CD4-positive, alpha-beta T cell treated with Interleukin-6 for 4 hours (primary cell): ENCODE measurements at places on chromosomes 12 and 14.

- peak; percentile 5 for DNase-seq
These were observed 3.7 kb downstream of the DHRS7 start for GRCh38 chr14:60161196-60162107.

DNA sequence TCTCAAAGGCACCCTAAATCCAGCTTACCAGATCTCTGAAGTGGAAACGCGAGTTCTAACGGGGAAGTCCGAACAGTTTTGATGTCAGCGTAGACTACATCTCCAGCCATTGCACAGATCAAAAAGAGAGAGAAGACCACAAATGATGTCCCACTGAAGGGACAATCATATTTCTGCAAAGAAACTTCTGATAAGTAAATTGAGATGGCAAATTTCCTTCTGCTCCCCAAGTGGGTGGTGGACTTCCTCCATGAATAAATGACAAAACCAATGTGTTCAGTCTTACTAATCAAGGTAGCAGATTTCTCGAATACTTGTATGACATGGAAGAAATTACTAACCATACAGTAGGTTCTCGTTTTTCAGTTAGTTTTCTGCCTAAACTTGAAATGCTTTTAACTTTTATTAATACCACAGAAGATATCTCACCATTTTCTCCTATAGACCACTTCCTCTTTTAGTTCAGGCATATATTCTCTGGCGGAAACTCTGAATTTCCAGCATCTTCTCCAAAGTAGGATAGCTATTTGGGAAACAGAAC is at the start of gene CLECL1:
Gene CLECL1 (minus strand): TSS at position 177 of the 541 bp plus-strand sequence.
- no peak for DNase-seq

- DNase-seq, result no peak
These were observed 17.1 kb upstream of the SAMD4A start for GRCh38 chr14:54549862-54550261.

- DNase-seq, result no peak
These were observed at the start of gene SYNDIG1L for GRCh38 chr14:74426202-74426582. TSS of gene SYNDIG1L (minus strand) at chr14:74426210. CDS start at chr14:74409744, 16,466 bp downstream.

DNA sequence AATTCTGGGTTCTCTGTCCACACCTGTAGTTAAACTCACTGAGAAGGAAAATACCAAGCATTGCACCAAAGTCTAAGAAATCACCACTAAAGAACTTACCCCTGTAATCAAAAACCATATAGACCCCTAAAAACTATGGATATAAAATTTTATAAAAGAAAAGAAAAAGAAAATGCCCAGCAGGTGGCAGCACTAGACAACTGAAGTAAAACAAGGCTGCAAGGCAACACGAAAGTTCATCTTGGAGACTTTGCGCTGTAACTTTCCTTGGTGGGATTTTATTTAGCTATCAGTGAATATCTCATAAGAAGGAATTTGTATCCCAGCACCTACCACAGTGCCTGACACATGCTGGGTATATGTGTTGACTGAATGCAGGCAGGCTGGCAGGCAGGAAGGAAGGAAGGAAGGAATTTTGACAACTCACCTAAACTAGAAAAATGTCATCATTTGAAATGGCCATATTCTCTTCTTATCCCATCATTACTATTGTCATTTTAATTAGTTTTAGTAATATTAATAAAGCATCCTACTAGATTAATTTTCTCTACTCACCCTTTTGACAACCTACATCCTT is 68.2 kb upstream of the ETV6 start:
- peak; percentile 83 for DNase-seq

DNA sequence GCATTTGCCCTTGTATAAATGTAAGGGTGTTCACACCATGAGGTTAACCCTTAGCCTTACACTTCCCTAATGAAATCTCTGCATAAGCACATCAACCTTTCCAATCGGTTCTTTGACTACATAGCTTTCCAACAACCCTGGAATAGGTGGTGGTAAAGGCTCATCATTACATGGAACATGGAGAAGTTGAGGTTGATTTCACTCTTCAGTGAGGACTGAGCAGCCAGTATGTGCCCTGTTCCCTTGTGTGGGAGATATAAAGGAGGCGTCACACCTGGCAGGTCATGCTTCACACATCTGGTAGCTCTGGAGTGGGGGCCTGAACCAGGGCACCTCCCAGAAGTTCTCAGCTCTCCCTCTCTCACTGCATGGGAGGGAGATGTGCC is 21.7 kb upstream of the JPH4 start:
- DNase-seq, result no peak

- DNase-seq, result no peak
These were observed 4.2 kb upstream of the HRK start for GRCh38 chr12:116885491-116885890.

- DNase-seq, result no peak
These were observed 227.1 kb upstream of the FKBP4 start for GRCh38 chr12:2567711-2568110.

DNA sequence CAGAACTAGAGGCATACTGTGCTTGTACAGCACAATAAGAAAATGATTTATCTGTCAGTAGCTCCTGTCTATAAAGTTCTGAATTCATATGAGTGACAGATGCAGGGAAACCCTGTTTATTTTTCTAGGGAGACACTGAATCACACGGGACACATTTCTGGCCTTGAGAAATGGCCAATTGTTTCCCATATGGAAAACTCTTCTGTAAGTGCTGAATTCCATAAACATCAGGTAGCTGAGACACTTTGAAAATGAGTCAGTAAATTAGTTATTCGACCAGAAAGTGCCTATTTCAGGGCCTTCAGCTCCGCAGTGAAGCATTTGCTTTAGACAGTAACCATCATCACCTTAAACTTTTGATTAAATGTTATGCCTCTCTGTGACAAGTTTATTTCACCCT is 184.4 kb downstream of the TMEM132D start:
- DNase-seq, result no peak

GRCh38 chr12:70267550-70267949 is 24.3 kb downstream of the CNOT2 start:
- DNase-seq, result no peak

DNA sequence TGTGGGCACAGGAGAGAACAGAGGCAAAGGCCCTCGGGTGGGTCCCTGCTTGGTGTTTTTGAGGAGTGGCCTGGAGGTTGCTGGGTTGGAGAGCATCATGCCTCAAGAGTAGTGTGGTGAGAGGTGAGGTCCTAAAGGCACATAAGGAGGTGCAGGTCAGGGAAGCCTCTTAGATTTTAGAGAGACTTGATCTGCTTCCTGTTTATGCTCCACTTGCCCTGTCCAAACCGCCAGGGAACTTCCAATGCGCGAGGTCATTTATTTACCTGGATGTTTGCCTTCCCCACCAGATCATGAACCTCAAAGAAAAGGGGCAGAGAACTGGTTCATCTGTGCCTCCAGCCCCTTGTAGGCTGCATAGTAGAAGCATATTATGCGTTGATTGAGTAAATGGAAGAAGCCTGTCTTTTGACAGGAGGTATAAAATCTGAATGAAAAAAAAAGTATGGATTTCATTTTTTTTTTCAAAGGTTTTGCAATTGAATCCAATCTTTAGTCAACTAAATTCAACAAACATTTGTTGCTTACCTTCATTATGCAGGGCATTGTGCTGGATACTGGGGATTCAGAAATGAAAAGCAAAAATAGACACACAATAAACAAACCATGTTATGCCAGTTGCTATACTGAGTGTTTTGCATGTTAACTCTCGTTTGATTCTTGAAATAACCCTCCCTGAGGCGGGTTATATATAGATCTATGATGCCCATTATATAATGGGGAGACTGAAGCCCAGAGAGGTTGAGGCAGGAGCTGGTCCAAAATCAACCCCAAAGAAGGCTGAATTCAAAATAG is 485.2 kb downstream of the VRK1 start:
- DNase-seq, result no peak

GRCh38 chr12:110885152-110885840 is 35.1 kb downstream of the MYL2 start:
- no peak for DNase-seq

DNA sequence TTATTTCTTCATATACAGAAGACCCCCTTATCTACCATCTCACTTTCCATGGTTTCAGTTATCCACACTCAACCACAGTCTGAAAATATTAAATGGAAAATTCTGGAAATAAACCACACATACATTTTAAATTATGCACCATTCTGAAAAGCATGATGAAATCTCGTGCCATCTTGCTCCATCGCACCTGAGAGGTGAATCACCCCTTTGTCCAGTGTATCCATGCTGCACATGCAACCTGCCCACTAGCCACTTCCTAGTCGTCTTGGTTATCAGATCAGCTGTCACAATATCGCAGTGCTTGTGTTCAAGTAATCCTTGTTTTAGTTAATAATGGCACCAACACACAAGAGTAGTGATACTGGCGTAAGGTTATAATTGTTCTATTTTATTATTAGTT is 145.7 kb downstream of the C12orf42 start:
- no peak for DNase-seq

GRCh38 chr12:52434081-52434733 is at the start of gene KRT75:
TSS of gene KRT75 (minus strand) at chr12:52434371. CDS start at chr12:52434304, 67 bp downstream.
- no peak for DNase-seq

- no peak for DNase-seq
These were observed 245.9 kb upstream of the ARID2 start for GRCh38 chr12:45483571-45483970.

- no peak for DNase-seq
These were observed 9.8 kb downstream of the ZNF385A start for GRCh38 chr12:54374562-54375258.

GRCh38 chr14:36479344-36479743 is 40.7 kb downstream of the NKX2-1 start:
- DNase-seq, result no peak

- no peak for DNase-seq
These were observed 27.5 kb downstream of the BCAT1 start for GRCh38 chr12:24921251-24922038.

GRCh38 chr12:96769400-96769799 is 137.7 kb upstream of the NEDD1 start:
- DNase-seq, result no peak

- DNase-seq, result no peak
These were observed 42.0 kb downstream of the EVL start for GRCh38 chr14:100107236-100107635.

- DNase-seq, result no peak
These were observed 22.6 kb downstream of the KLC1 start for GRCh38 chr14:103651585-103651984.

GRCh38 chr12:118780939-118781338 is 200.4 kb upstream of the SRRM4 start:
- DNase-seq, result no peak

- no peak for DNase-seq
These were observed 282.1 kb downstream of the TMTC2 start for GRCh38 chr12:82968631-82969367.

DNA sequence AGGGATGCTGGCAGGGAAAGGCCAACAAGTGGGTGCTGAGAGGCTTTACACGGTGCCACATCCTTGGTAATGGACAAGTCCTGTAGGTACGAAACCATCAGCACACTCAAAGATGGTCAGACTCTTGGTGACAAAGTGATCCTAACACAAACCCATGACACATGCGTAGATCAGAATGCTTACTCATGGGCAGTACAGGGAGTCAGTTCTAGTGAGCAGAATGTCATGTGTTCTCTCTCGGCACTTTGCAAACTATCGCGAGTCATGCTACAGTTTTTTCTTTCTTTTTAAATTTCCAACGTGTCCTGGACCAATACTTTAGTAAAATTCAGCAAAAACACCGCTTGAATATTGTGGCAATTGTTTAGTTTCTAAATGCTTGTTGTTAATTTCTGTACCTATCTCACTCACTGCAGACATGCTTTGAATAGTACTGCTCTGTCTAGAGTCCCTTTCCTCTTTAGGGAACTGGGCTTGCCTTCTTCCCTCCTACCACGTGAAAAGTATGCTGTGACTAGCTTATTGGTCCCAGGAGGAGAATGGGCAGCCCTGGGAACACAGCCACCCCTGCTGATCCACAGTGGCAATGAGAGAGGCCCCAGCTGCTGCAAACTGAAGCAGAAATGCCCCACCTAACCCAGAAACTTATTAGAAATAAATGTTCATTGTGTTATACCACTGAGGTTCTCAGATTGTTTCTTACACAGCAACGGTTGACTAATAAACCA is 62.4 kb downstream of the UBR7 start:
- DNase-seq, result no peak

- DNase-seq, result no peak
These were observed 49.2 kb upstream of the SSTR1 start for GRCh38 chr14:38158468-38158867.

- DNase-seq, result no peak
These were observed 43.4 kb upstream of the SPTLC2 start for GRCh38 chr14:77659831-77660230.
